Stimulated activated CD4-positive, alpha-beta T cell treated with anti-CD3 and anti-CD28 coated beads, Interleukin-1b, Interleukin-23, amount 100 ng/mL, for 48 hours (primary cell): ENCODE measurements at places on chromosomes 13 and 19.

DNA sequence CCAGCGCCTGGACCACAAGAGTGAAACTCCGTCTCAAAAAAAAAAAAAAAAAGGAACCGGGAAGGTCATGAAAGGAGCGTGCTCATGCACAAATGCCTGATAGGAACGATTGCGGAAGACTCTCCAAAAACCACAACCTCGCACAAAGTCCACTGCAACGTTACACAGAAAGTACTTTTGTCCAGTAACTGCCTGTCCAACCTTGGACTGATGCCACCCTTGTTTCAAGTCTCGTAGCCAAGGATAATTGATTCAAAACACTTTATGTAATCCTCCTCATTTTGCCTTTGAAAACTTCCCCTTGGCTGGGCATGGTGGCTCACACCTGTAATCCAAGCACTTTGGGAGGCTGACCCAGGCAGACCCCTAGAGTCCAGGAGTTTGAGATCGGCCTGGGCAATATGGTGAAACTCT is 13.7 kb downstream of the LGALS7 start:
- no peak for DNase-seq

- DNase-seq = no peak
These were observed 560.6 kb upstream of the SPRY2 start for GRCh38 chr13:80901530-80901929.

DNA sequence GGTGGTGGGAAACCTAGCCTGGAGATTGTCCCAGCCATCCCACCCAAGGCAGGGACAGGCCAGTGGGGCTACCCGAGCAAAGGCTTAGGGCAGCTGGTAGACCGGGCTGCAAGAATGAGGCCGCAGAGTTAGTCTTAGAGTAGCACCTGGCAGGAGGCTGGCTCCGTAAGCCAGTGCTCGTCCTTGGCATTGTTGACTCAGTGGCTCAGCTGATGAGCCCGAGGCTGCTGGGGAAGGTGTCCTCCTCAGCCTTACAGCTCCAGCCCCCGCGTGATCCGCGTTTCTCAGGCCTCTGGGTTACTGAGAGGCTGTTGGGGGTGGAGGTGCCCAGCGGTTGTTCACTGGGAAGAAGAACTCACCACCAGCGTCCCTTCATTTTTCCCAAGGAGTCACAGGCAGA is 24.7 kb downstream of the PPP1R37 start:
- no peak for DNase-seq

DNA sequence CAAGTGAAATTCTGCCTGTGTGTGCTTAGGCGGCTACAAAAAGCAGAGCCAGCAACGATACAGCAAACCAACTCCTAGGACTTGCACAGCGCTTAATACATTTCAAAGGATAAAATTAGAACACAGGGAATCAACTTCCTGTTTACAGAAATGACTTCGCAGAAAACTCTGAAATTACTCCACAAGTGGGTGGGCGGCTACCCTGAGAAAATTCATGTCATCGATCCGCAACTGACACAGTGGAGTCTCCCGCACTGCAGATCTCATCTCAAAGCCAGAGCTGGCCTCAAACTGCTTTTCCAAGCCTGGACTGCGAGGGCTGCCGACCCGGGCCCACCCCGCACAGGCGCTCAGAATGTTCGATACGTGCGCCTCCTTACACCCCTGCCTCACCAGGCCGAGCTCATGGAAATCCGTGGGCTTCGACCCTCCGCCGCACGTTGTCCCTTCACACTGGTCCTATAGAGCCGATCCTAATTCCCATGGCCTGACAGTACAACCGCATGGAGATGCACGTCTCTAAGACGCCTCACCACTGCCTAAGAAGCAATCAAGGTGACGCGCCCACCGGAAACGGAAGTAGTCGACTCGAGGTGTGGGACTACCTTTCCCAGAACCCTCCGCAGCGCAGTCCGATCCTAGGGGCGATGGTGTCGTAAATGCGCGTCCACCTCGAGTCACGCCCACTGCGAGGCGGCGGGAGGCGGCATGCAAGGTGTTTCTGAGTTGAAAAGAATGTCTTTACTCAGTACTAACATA is at the start of gene ZNF229:
Gene ZNF229, minus strand, starts transcription at position 557 of the 759 bp plus-strand sequence. CDS start 5,625 bp downstream, outside the sequence.
- peak; percentile 83 for DNase-seq

DNA sequence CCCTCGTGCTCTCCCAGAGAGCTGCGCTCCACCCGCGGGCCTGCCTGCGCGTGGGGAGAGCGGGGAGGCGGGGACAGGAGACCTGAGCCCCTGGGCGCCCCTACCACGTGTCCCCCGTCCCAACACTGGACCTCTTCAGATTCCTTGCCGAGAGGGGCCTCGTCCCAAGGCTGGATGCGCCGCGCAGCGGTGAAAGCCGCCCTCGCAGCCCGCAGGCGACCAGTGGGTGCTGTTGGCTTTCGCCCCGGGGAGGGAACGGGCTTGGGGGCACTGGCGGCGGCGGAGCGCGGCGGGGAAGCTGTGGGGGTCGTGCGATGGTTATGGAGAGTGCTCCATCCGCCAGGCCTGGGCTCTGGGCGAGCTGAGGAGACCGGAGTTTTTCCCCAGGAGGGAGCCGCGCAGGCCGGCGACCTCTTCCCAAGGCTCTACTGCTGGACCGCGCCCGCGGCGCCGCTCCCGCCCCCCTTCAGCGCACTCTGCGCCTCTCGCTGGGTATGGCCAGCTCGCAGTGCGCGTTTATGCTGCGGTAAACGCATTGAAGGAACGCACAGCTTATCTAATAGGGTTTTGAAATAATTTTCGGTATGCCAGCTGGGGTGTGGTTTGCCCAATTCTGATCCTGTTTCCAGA is 17.2 kb upstream of the RNF17 start:
- DNase-seq = no peak

- DNase-seq = no peak
These were observed 440.1 kb downstream of the EFNB2 start for GRCh38 chr13:106095406-106095805.

DNA sequence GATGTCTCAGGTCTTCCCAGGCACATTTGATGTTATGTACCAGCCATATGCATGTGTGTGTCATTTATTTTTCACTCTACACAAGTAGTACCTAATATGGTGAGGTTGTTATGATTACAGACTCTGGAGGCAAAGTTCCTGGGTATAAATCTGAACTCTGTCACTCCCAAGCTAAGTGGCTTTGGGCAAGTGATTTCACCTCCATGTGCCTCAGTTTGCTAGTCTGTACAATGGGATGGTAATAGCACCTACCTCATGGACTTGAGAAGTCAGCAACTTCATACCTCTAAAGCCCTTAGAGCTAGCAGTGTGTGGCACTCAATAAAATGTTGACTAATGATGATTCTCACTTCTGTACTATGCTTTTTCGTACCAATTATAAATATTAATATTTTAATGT is 3.9 kb upstream of the CATSPERG start:
- DNase-seq = no peak

DNA sequence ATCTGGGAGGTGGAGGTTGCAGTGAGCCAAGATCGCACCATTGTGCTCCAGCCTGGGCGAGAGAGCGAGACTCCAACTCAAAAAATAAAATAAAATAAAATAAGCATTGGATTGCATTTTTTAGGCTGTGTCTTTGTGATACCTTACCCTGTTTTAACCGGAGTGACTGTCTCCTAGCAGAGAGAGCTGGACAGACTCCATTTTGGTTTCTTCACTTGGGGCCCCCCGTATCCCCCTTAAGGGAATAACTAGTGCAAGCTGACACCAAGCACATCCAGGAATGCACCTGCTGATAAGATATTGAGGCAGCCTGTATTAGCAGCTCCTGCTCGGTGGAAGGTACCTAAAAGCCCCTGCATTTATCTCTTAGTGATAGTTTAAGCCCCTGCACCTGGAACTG is 20.8 kb upstream of the GPR32 start:
- no peak for DNase-seq
